ENCODE measurements at places on chromosomes 1 and 21.

GRCh38 chr1:9019896-9020295 is 6.3 kb downstream of the SLC2A7 start:
- no peak for DNase-seq

- no peak for DNase-seq
Observed at GRCh38 chr21:38849776-38850175, 44.0 kb downstream of the ETS2 start.

- DNase-seq = peak; percentile 46
Observed at GRCh38 chr1:15975358-15975804, 520 bp downstream of the ZBTB17 start.

GRCh38 chr1:185790194-185790735 is 56.1 kb downstream of the HMCN1 start:
- DNase-seq = no peak

- no peak for DNase-seq
Observed at GRCh38 chr1:157249739-157250138, 111.5 kb upstream of the ETV3 start.

GRCh38 chr1:50936321-50936720 is 23.7 kb downstream of the FAF1 start:
- DNase-seq = no peak

GRCh38 chr1:158186180-158186579 is 5.5 kb downstream of the CD1D start:
- DNase-seq = no peak

- no peak for DNase-seq
Observed at GRCh38 chr1:1669468-1670440, 10.9 kb upstream of the CDK11B start.

DNA sequence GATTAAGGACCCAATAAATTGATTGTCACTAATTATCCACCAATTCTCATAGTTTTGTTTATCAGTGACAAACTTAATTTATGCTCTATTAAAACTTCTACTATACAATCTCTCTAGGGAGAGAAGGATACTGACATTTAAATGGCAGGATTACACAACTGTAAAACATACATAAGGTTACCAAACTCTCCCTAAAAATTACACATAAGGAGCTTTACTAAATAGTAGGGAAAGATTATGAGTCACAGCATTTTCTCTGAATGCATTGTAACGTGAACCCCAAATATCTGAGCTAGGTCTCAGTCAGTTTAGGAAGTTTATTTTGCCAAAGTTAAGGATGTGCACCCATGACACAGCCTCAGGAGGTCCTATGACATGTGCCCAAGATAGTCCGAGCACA is 2140.6 kb downstream of the NCAM2 start:
- DNase-seq = no peak

DNA sequence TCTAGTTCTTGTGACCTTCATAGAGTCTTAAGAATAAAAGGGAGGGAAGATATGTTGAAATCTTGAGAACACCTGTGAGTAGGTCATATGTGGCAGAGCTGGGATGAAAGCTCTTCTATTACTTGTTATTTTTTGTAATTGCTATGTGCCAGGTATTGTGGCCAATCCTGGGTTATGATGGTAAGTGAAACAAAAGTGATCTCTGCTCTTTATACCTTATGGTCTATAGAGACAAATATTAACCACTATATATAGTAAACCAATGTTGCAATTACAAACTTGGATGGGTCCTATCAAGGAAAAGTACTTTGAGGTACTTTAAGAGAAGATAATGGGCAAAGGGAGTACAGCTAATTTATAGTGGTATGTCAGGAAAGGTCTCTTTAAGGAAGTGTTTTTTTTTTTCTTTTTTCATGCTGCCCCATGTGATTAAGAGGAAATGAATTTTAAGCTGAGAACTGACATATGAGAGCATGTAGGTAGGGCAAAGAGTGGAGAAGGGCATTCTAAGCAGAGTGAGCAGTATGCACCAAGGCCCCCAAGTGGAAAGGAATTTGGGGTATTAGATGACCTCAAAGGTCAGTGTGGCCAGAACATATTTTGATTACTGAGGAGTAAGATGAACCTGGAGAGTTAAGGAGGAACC is 43.3 kb downstream of the POU2F1 start:
- DNase-seq = no peak

DNA sequence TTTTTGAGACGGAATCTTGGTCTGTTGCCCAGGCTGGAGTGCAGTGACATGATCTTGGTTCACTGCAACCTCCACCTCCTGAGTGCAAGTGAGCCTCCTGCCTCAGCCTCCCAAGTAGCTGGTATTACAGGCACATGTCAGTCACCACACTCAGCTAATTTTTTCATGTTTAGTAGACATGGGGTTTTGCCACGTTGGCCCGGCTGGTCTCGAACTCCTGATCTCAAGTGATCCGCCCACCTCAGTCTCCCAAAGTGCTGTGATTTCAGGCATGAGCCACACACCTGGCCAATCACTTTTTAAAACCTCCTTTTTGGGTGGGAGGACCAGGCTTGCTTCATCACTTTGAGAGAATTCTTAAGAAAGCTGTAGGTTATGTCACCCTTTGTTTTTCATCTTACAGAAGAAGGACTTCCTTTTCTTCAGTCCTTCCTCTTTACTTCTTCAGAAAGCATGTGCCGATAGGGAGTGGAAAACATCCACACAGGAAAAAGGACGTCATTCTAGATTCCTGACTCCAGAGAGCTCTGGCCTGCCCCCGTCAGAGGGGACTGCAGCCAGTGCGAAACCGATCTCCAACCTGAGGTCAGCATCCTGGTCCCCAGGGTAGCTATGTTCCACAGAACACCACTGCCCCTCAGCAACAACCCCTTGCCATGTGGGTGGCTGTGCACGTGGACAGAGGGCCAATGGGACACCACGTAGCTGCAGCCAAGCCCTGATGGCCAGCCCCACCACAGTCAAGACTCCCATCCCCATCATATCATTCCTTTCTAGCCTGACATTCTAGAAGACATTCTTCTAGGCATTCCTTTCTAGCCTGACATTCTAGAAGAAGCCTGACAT is 21.9 kb downstream of the NCF2 start:
- DNase-seq = no peak

- DNase-seq = no peak
Observed at GRCh38 chr1:57770772-57771171, 346.9 kb upstream of the DAB1 start.

GRCh38 chr21:42975886-42976608 is 1.7 kb downstream of the PKNOX1 start:
- DNase-seq = no peak

GRCh38 chr1:93554883-93555872 is 107.3 kb downstream of the FNBP1L start:
- no peak for DNase-seq

DNA sequence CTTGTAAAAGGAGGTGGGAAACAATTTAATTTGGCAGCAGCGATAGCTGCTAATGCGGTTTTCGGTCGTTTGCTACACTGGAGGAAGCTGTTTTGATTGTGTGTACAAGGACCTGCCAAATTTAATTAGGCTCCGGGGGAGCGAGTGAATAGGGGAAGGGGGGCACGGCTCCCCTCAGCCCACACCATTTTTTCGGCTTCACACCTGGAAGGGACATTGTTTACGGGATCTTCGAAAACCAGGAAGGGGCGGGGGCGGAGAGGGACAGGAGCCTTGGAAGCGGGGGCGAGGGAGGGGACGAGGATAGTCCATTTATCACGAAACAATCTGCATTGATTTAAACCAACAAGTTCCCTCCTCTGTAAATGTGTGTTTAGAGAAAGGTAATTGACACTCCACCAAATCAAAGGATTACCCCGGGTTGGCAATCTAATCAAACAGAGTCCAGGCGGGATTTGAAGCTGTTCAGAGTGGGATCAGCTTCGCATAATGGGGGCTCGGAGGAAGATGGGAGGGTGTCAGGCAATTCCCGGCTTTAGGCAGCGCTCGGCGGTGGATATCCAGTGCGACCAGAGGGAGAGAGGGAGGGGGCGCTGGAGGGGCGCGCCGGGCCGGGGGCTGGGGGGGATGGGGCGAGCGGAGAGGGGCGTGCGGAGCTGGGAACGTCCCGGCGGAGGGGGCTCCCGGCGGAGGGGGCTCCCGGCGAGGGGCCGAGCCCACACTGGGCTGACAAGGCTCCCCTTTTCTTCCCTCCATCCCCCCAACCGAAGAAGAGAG is 9.8 kb downstream of the PAX7 start:
- DNase-seq = no peak

- DNase-seq = no peak
Observed at GRCh38 chr1:42145389-42145716, 7.9 kb upstream of the GUCA2B start.

DNA sequence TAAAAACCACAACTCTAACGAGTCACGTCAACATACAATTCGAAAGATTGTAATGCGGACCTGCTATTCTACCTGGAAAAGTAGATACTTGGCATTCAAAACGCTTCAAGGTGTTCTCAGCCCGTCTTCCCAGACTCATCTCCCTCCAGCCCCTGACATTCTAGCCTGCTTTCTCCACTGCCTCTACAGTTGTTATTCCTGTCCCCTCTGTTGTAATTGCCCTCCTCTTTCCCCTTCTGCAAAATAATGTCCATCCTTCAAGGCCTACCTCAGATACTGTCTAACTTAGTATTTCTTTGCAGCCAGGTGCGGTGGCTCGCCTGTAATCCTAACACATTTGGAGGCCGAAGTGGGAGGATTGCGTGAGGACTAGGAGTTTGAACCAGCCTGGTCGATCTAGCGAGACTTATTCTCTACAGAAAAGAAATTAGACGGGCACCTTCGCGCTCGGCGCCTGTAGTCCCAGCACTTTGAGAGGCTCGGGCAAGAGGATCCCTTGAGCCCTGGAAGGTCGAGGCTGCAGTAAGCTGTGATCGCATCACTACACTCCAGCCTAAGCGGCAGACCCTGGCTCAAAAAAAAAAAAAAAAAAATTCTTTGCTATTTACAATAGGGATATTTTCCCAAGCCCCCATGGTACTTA is 756 bp upstream of the RBM34 start:
- DNase-seq = no peak

- DNase-seq = no peak
Observed at GRCh38 chr1:156347331-156347730, 9.0 kb downstream of the TSACC start.

DNA sequence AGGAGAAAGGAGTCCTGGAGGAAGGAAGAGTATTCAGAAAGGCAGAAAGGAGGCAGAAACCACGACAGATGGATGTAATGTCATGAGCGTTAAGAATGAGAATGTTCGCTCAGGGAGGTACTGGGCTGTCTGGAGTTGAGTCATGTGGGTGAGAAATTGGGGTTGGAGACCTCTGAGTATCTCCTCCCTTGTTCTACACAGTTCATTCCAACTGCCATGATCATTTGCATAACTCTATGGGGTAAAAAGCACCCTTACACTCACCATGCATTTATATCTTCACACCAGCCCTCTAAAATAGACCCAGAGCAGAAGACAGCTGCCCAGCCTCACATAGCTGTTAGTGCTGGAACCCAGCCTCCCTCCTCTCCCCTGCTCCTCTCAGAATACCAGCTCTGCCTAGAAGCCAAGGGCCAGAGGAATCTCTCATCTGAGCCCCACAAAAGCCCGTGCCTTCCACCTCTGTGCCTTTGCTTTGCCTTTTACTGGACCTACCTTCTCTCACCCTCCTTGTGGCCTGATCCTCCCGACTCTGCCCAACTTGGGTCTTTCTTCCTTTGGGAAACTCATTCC is 85.2 kb downstream of the BEND5 start:
- DNase-seq = no peak

GRCh38 chr21:46597896-46598343 is 7.0 kb downstream of the S100B start:
- no peak for DNase-seq

DNA sequence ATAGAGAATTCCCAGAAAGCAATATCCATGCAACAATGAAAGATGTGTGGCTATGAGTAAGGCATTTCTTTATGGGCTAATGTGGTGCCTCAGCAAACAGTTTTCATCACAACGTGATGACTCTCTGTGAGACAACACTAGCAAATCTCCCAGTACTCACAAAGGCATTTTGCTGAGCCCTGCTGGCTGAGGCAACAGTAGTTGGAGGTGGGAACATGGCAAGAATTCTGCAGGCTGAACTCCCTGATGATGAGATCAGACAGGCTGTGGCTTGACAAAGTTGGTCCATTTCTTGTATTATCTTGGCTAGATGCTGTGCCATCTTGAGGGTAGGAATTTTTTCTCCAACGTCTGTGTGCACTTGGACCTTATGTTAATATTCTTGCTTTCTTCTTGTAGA is 24.6 kb downstream of the PROX1 start:
- no peak for DNase-seq

- DNase-seq = peak; percentile 39
Observed at GRCh38 chr1:25820247-25821111, 725 bp downstream of the MTFR1L start.

- no peak for DNase-seq
Observed at GRCh38 chr21:15875286-15875685, 145.5 kb downstream of the USP25 start.

DNA sequence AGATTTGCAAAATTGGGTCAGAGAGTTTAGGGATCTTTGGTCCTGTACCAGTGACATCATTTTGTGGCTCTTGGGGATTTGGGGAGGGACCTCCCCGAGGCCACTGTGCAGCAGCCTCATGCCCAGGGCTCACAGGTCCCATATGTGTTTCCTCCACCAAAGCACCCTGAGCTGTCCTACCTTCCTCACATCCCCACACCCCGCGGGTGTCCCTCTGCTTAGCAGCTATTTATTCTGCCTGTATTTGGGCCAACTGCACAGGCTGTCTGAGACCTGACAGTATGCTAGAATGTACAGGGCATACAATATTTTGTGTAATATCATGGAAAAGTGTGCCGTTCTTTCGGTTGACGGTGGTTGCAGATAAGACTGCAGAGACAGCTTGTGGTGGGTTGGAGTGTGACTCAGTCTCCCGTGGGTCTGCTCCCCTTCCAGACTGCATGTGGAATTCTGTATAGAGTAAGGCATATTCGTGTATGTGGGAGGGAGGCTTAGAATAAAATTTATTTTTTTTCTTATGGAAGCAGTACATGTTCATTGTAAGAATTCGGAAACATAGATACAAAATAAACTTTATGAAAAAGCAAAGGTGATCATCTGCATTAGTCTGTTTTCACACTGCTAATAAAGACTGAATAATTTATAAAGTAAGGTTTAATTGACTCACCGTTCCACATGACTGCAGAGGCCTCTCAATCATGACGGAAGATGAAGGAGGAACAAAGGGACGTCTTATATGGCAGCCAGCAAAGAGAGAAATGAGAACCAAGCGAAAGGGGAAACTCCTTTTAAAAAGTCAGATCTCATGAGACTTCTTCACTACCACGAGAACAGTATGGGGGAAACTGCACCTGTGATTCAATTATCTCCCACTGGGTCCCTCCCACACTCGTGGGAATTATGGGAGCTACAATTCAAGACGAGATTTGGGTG is 84.4 kb downstream of the ADARB1 start:
- no peak for DNase-seq

DNA sequence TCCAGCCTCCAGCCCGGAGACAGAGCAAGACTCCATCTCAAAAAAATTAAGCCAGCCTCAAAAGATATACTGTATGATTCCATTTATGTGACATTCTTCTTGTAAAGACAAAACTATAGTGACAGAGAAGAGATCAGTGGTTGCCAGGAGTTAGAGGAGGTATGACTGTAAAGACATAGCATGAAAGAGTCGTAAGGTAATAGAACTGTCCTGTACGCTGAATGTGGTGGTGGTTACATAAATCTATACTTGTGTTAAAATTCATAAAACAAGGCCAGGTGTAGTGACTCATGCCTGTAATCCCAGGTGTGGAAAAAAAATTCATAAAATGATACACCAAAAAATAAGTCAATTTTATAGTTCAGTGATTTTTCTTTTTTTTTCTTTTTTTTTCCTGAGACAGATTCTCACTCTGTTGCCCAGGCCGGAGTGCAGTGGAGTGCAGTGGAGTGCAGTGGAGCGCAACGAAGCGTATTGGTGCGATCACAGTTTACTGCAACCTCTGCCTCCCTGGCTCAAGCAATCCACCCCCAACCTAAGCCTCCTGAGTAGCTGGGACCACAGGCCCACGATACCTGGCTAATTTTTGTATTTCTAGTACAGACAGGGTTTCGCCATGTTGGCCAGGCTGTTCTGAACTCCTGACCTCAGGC is 84.9 kb upstream of the CXADR start:
- DNase-seq = no peak
